ENCODE measurements at places on chromosomes 1 and 21.

DNA sequence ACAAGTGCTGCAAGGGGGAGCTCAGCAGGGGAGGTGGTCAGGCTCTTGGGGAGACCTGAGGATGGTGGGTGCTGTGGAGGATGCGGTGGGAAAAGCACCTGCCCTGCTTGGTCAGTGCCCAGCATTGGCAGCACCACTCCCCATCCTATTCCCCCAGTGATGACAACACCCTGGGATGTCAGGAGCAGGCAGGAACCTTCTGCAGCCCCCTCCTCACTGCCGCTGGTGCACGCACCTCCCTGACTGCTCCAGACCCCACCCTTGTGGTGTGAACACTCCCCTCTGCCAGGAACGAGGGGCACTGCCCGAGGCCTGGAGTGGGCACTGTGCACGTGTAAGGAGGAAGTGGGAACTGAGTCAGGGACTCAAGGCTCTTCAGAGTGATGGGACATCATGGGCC lies 12.5 kb downstream of the TMPRSS3 start:
- DNase-seq, result no peak

- DNase-seq, result no peak
Observed at GRCh38 chr1:112461200-112461871, 47.4 kb upstream of the WNT2B start.

DNA sequence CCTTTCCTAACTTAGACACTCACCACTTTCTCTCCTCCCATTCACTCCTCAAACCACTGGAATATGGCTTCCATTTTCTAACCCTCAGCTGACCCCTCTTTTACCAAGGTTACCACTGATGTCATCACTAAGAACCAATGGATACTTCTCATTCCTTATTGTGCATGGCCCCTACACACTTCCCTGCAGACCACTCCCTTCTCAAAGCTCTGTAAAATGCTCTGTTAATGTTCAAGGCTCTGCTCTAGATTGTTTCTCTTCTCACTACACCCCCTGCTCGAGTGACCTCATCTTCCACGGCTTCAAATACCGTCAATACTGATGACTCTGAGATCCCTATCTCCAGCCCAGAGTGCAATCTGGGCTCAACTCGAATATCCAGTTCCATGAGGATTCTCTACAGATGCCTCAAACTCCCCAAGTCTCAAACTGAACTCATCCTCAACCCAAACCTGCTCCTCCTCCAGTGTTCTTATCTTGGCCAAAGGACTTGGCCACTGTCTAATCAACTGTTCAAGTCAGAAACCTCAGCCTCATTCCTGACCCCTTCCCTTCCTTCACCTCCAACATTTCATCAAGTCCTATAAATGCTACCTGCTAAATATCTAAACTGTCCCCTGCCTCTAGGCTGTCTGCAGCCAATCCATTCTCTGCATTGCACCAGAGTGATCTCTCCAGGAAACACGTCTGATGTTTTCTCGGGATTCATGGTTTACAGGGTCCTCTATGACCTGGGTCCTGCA lies 41.3 kb upstream of the BMP8B start:
- no peak for DNase-seq

GRCh38 chr1:89945852-89946476 lies 48.9 kb upstream of the ZNF326 start:
- no peak for DNase-seq

DNA sequence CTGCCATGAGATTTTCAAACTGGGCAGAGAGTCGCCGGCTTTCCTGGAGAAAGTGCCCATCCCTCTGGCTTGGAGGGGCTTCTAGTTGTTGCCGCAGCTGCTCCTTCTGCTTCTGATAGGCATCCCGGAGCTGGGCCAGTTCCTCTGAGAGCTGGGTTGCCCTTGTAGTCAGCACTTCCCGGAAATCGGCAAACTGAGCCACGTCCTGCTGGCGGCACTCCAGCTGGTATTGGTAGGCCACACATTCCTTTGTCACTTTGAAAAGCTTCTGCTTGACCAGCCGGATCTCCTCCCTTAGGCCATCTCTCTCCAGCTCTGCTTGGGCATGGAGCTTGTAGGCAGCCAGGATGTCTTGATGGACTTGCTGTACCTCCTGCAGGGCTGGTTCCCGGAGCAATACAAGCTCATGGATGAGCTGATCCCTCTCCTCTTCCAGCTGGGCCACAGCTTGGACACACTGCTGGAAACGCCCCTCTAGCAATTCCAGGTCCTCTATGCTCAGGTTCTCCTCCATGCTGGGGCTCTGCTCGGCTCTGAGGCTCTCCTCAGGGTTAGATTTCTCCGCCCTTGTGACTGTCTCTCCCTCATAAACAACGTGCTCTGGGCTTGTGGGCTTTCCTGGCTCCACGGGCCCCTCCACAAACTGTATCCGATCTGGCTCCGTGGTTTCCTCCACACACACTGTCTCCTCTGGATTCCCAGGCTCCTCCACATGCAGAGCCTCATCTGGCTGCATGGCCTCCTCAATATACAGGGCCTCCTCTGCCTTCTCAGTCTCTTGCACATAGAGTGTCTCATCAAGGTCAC lies 7.3 kb downstream of the SYNC start:
- no peak for DNase-seq

DNA sequence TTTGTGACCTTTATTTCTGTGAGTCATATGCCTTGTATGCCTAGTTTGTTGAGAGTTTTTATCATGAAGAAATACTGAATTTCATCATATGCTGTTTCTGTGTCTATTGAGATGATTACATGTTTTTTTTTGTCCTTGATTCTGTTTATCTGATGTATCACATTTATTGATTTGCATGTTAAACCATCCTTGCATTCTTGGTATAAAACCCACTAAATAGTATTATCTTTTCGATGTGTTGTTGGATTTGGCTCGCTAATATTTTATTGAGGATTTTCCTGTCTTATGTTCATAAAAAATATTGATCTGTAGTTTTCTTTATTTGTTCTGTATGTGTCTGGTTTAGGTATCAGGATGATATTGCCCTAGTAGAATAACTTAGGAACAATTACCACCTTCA lies 164.7 kb upstream of the CHRM3 start:
- no peak for DNase-seq

DNA sequence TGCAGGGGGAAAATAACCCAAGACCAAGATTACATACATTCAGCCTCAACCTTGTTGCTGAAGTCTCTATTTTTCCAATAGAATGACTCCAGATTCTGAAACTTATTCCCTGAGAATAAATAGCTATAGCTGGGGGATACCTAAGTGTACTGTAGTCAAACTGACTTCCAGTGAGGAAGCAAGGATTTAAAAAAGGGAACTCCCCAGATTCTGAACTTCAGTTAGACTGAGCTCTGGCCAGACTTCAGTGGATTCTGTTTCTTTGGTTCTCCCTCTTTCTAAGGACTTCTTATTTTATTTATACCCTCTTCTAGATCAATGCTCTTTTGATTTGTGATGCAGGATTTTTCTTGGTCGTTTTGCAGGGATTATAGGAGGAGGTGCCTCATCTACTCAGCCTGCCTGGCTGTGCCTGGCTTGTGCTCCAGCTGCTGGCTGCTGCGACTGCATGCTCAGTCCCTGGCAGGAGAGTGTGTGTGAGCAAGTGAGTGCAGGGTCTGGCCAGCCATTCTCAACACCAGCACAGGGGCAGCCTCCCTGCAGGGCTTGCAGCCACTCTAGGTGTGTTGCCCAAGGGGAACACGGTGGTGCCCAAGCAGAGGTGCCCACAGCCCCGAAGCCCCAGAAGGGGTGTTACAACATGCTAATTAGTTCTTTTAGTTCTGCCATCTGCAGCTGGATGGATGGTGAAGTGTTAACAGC lies 43.0 kb downstream of the SPATA17 start:
- no peak for DNase-seq

DNA sequence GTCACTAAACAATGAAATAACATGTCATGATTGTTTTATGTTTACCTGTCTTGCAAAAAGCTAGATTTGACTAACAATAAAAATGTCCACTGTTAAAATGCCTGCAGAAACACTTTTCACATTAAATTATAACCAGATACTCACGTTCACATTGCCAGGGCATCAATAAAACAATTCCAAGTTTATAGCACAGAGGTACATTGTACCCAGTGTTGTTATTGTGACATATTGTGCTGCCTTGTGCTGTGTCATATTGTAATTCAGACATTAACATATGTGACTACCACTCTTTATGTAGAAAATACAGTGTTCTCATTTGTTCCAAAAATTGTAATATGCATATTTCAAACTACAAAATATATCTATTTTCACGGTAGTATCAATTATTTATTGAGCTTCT lies 766.1 kb downstream of the NCAM2 start:
- DNase-seq, result no peak
